MG63 (cell line): ENCODE measurements at places on chromosomes 5 and 9.

GRCh38 chr9:123615381-123615780 lies 259.4 kb downstream of the CRB2 start:
- DNase-seq: no peak

DNA sequence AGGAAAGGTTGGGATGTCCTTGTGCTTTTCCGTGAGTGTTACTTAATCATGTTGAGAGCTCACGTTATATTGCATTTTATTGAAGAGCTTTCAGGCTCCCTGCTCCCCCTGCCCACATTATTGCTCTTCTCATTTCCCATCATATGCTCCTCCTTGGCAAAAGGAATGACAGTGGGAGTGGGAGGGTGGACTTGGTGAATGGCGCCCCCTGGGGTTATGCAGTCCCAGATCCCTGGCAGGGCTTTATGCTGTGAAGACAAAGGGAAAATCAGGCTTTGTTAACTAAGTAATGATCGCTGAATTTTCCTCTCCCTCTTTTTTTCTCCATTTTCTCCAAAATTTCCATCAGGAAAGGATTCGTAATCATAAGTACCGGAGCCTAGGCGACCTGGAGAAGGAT lies 166.6 kb downstream of the SMARCA2 start:
- DNase-seq: peak; percentile 8

- DNase-seq: no peak
These were observed 216.0 kb downstream of the ADAMTSL1 start for GRCh38 chr9:18689921-18690320.

- DNase-seq: no peak
These were observed 26.8 kb downstream of the GRIA1 start for GRCh38 chr5:153517241-153517611.

DNA sequence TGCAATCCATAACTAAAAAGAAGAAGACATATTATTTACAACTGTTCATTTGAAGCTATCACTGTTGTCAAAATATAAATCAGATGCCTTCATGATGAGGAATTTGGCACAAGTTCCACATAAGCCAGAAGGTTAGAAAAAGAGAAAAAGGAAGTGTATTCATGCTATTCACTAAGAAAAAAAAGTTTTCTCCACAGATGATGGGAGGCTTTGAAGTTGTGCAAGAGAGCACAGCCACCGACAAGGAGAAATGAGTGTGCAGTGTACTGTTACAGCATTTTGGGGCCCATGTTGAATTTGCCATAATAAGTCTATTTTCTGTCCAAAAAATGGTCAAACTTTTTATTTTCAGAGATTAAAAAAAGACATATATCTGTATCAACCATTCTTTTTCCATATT lies 32.9 kb upstream of the IFNK start:
- no peak for DNase-seq

DNA sequence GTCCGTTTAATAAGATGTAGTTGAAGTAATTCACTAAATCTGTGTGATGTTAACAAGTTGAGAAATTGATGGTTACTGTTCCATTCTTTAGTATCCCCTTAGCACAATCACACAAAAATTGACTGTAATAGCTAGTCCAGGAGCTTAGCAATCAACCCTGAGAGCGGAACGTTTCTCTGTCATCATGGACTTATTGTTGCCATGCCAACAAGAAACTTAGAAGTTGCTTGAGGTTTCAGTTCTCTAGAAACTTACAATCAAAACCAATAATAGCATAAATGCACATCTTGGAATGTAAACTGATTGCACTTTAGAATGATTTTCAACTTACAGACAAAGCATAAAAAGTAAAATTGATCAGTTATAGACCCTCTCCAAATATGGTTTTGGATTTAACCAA lies 125.4 kb upstream of the ANKH start:
- DNase-seq: no peak

DNA sequence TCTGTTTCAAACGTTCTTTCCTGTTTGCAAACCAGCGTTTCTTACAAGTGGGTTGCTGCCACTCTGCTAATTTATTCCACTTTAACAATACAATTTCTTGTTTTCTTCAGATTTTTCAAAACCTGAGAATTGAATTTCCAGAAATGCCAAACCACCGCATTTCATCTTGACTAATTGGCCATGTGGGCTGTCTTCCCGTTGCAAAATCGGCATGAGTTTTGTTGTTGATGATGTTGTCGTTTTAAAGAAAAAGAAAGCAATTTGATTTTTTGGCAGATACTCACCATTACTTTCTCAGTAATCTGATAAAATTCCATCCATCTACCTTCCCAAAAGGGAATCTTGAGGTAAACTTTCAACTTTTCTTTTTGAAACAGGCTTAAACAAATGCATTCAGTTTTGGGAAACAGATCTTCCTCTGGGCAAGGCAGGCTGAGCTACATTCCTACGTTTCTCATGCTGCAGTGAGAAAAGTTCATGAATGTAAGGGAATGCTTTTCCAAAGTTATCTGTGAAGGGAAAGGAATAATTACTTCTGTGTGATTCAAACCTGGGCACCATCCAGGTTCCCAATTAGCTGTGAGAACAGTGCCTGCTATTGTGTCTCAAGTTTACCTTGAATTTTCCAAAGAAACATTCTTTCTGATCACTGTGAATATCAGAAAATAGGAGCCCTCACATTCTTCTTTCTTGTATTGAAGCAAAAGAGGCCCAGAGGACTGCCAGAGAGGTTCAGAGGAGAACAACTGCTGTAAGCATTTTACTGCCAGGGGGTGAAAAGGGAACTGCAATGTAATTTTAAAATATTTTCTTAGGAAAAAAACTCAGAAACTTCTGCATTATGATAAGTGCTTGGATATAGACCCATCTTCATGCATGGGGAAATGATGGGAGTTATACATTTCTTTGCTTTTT lies 100.7 kb upstream of the TUT7 start:
- no peak for DNase-seq

GRCh38 chr9:6410633-6411032 lies 2.4 kb upstream of the UHRF2 start:
- DNase-seq: no peak

- DNase-seq: no peak
These were observed 174.8 kb downstream of the ERCC6L2 start for GRCh38 chr9:96050048-96050860.

GRCh38 chr5:83726912-83727311 lies 6.3 kb upstream of the HAPLN1 start:
- no peak for DNase-seq

DNA sequence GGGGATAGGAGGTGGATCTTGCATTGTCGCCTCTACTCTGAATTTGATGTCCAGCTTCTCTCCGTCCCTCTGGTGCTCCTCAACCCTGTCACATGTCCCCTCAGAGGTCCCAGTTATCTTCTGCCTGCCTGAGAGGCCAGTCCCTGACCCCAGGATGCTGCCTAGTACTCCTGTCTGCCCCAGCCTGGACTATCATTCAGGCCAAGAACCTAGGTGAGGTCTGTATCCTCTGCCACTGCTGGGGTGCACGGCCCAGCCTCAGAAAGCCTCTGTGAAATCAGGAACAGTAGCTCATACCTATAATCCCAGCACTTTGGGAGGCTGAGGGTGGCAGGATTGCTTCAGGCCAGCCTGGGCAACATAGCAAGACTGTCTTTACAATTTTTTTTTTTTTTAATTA lies 8.6 kb downstream of the SPINK4 start:
- DNase-seq: no peak

DNA sequence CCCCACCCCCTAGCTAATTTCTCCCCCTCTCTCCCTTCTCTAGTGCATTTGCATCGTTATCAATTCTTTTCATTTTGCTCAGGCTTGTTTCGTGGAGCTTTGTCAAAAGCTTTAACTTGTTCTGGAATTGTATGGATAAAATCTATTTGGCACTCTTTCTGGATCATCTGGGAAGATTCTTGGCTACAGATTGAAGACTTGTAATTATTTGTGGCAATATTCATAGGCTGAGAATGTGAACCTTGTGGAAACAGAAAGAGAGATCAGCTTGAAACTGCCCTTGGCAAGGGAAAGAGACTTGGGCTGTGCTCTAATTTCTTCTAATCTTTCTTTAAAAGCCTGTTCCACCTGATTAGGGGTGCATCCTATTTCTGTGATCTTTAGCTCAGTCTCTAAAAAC lies 340.6 kb upstream of the DAB2 start:
- no peak for DNase-seq
